ENCODE measurements at places on chromosomes 16 and 17.

GRCh38 chr17:73291260-73291801, 20.5 kb downstream of the CDC42EP4 start:
- DNase-seq, result peak; percentile 27

DNA sequence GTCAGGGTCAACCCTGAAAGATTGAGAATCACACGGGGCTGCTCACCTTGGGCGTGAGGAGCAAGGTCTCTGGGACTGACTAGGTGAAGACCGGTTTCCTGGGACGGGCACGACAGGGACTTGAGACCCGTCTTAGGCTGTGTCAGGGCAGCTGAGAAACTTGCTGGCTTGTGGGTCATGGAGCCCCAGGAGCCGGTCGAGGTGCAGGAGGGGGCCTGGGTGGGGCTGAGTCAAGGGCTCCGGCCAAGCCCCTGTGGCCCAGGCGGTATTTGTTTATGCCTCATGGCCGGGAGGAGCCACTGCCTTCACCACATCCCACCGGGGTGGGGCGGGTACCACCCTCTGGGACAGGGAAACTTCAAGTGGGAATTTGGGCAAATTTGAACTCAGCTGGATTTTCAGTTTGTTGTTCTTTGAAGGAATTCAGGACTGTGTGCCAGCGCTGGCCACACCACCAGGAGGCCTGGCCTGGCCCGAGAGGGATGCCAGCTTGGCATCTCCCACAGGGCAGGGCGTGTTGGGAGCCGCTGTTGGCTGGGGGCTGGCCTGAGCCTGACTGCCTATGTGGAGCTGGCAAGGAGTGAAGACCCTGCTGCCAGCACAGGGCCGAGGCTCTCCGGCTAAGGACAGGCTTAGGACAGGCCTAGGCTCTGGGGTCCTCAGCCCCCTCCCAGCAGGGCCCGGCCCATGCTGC, 116.1 kb downstream of the METRNL start:
- no peak for DNase-seq

GRCh38 chr16:49827805-49828438, 28.0 kb downstream of the ZNF423 start:
- DNase-seq, result no peak

DNA sequence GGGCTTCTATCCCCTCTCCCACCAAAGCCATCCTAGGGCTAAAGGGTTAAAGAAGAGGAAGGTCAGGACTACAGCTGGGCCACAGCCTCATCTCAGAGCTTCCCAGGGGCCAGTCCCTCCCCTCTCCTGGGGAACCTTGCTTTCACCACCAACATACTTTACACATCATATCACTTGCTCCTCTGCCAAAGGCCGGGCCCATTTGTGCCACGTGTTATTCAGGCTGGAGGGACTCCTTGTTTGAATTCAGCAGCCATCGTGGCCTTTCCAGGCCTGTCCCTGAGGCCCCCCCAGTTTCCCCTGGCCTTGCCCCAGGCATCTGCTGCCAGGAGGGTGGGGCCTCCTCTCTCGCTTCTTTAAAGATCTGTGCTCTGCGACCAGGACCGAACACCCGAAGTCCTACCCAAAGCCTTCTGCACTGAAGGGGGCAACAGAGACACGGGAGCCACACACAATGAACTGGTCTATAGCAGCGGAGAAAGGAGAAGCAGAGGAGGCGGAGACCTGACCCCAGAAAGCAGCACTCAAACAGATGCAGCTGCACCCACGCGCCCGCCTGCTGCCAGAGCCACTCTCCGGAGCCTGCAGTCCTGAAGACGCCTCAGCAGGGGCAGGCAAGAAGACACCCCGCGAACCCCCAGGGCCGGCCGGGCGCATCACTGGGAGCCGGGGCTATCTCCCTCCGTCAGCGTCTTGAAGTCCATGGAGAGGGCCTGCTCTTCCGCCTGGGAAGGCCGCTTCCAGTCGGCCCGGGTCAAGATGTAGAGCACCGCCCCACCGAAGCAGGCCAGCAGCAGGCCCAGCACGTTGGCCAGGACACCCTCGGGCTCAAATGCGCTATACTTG, 12.1 kb downstream of the CYB561 start:
- DNase-seq, result no peak

DNA sequence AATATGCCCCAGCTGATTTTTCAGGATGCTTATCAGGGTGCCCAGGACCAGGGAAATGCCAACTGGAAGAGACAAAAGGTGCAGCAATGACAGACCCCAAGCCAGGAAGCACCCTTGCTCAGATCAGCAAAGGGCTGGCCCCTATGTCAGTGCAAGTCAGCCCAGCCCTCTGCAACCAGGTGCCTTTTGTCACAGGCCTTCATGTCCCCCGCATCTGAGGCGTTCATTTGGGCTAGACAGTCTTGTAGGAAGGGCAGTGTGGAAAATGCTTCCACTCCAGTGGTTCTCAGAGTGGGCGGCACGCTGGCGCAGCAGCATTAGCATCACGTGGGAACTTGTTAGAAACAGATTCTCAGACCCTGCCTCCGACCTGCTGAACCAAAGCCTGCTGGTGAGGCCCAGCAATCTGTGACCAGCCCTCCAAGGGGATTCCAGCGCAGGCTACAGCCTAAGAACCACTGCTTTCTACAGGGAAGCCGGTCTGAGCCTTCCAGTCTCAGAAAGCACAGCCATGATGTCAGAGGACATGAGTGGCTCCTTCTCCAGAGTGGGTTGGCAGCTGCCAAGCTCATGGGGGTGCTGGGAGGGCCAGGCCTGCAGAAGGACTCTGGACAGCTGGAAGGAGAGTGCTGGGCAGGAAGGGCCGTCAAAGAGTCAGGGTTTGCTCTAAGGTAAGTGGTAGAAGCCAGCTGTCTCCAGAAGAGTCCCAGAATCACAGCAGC, 13.1 kb downstream of the SLC47A2 start:
- DNase-seq, result no peak

DNA sequence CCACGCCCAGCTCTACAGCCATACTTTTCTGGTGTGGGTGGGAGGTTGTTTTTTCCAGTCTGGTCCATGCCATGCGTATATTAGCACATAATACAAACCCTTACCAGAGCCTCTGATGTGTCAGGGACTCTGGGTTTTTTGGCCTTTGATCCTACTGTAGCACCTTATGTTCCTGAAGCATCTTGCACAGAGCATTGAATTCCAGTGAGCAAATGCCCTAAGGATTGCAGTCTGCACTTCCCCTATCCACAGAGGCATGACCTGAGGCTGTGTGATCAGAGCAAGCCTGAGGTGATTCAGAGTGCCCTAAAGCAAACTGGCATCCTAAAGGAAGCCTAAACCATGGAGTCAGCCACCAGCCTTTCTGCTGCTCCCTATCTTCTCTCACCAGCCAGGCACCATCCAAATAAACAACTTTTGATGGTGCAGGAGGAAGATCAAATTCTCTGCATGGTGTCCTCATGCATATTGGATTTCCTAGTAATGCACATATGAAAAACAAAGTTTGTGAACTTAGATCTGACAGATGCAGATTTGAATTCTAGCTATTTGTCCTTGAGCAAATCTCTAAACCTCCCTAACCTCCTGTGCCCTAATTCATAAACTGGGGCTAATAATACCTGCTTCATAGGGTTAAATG, 41.2 kb upstream of the HAS3 start:
- DNase-seq, result no peak

- no peak for DNase-seq
These were observed 9.4 kb downstream of the BMERB1 start for GRCh38 chr16:15443753-15444152.

GRCh38 chr16:84603140-84603816, 14.6 kb downstream of the COTL1 start:
- DNase-seq, result peak; percentile 51
